NCI-H187 treated with DMSO at 0.1 percent for 48 hours (cell line): ENCODE measurements at places on chromosomes 4 and X.

- no peak for DNase-seq
Observed at GRCh38 chr4:113708250-113708649, 53.3 kb downstream of the CAMK2D start.

- DNase-seq, result no peak
Observed at GRCh38 chrX:105533951-105534350, 288.4 kb upstream of the NRK start.

GRCh38 chr4:133270021-133270570, 121.0 kb downstream of the PCDH10 start:
- DNase-seq, result no peak

- DNase-seq, result no peak
Observed at GRCh38 chr4:147042046-147042445, 96.4 kb upstream of the TTC29 start.

GRCh38 chr4:72451349-72451748, 117.7 kb downstream of the ADAMTS3 start:
- no peak for DNase-seq
